ENCODE measurements at places on chromosomes 3 and 15. TPM values are rescaled to one million over a fixed set of nuclear protein-coding genes. Genes with fewer than 3 reads are reported as not detected.
A peak's percentile ranks its signal among the peaks of the same experiment; 100 is the strongest.

The MORC1 gene
- total RNA-seq = not detected

The ATP10A gene
- total RNA-seq = 58.9 TPM

The PIGB gene
- 23.7 TPM for total RNA-seq

The AMOTL2 gene
- not detected for total RNA-seq

The SEMA7A gene
- 16.1 TPM for total RNA-seq

The ZMYND10 gene
- total RNA-seq = 5.1 TPM

- DNase-seq = no peak
- H3K4me1 ChIP-seq = no peaks in the 10 kb centered on the region
- H3K36me3 ChIP-seq = no peaks in the 10 kb centered on the region
- H3K27me3 ChIP-seq = no peaks in the 10 kb centered on the region
Observed at GRCh38 chr15:57500979-57501576, 90.6 kb upstream of the MYZAP start.

GRCh38 chr3:188407158-188407880 is 253.4 kb downstream of the LPP start:
- peaks cover 21% of the 10 kb centered on the region for H3K4me1 ChIP-seq
- peaks cover 32% of the 10 kb centered on the region for H3K36me3 ChIP-seq
- H3K27ac ChIP-seq = no peak overlapping the region
- H3K27me3 ChIP-seq = no peaks in the 10 kb centered on the region
- DNase-seq = no peak

GRCh38 chr3:10474847-10475246 is 30.5 kb downstream of the ATP2B2 start:
- H3K27ac ChIP-seq = no peak overlapping the region
- no peak for DNase-seq
- H3K4me1 ChIP-seq = no peaks in the 10 kb centered on the region
- peaks cover 10% of the 10 kb centered on the region for H3K27me3 ChIP-seq
- H3K36me3 ChIP-seq = no peaks in the 10 kb centered on the region
- H3K4me3 ChIP-seq = no peak overlapping the region

DNA sequence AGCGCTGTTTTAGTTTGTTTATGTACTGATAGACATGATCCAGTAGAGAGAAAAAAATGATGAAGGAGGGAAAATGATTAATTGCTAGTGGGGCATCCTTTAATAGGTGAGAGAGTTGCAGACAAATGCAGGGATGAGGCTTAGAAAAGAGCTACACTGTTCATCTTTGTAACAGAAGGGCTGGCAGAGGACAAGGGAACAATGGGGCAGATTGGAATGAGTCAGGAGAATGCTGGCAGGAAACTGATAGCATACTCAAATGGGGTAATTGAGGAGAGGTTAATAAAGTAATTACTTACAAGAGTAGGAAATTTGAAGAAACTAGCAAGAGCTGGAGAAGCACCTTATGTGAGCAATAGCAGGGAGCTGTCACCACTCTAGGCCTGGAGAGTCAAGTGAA is 170.9 kb downstream of the OXSM start:
- no peak overlapping the region for H3K27ac ChIP-seq
- no peaks in the 10 kb centered on the region for H3K27me3 ChIP-seq
- no peak overlapping the region for H3K4me3 ChIP-seq
- H3K4me1 ChIP-seq = no peaks in the 10 kb centered on the region
- DNase-seq = no peak

- no peak overlapping the region for H3K4me3 ChIP-seq
- H3K36me3 ChIP-seq = no peaks in the 10 kb centered on the region
- DNase-seq = no peak
- H3K27ac ChIP-seq = no peak overlapping the region
- H3K4me1 ChIP-seq = no peaks in the 10 kb centered on the region
Observed at GRCh38 chr3:190972840-190973270, 110.4 kb upstream of the GMNC start.

DNA sequence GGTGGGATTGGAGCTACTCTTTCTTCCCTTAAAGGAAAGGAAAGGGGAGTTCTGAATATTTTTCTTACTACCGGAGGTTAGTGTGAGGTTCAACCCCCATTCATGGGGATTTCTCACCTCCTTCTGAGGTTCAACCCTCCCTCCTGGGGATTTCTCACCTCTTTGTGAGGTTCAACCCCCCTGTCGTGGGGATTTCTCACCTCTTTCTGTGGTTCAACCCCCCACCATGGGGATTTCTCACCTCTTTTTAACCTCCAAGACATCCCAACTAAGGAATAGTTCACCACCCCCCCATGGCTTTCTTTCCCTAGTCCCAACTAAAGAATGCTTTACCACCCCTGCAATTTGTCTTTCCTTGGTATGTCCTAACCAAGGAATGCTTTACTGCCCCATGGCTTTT is 520.3 kb downstream of the EDEM1 start:
- no peaks in the 10 kb centered on the region for H3K4me1 ChIP-seq
- H3K27ac ChIP-seq = no peak overlapping the region
- no peak for DNase-seq
- no peaks in the 10 kb centered on the region for H3K36me3 ChIP-seq

- DNase-seq = no peak
- H3K36me3 ChIP-seq = peaks cover 10% of the 10 kb centered on the region
- H3K4me1 ChIP-seq = peaks cover 26% of the 10 kb centered on the region
- H3K27ac ChIP-seq = no peak overlapping the region
Observed at GRCh38 chr3:45904931-45905330, 18.6 kb downstream of the CCR9 start.

DNA sequence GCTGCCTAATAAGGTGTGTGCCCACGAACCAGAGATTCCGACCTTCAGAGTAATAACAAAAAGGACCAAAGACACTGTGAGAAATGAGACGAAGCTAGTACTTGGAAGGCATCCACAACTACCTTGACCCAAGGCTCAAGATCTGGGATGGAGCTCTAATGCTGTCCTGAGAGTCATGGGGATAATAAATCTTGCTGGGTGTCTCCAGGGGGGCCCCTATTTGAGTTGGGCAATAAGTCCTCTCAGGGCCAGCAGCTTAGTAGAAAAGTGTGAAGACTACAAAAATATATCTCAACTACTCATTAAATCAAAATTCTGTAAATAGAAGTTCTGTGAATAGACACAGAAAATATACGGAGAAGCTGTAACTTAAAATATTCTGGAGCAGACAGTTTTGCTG is 2.9 kb upstream of the NDN start:
- no peaks in the 10 kb centered on the region for H3K27me3 ChIP-seq
- H3K4me3 ChIP-seq = no peak overlapping the region
- H3K27ac ChIP-seq = no peak overlapping the region
- no peaks in the 10 kb centered on the region for H3K36me3 ChIP-seq
- DNase-seq = no peak

GRCh38 chr3:52205727-52206372 is 7.9 kb downstream of the ALAS1 start:
- H3K4me1 ChIP-seq = peaks cover 42% of the 10 kb centered on the region
- H3K27me3 ChIP-seq = no peaks in the 10 kb centered on the region
- no peak overlapping the region for H3K27ac ChIP-seq
- no peak for DNase-seq
- peaks cover 90% of the 10 kb centered on the region for H3K36me3 ChIP-seq
- H3K4me3 ChIP-seq = no peak overlapping the region

- H3K4me3 ChIP-seq = no peak overlapping the region
- DNase-seq = no peak
- no peak overlapping the region for H3K27ac ChIP-seq
- H3K36me3 ChIP-seq = no peaks in the 10 kb centered on the region
Observed at GRCh38 chr3:76497636-76498035, 542.3 kb upstream of the ROBO2 start.

DNA sequence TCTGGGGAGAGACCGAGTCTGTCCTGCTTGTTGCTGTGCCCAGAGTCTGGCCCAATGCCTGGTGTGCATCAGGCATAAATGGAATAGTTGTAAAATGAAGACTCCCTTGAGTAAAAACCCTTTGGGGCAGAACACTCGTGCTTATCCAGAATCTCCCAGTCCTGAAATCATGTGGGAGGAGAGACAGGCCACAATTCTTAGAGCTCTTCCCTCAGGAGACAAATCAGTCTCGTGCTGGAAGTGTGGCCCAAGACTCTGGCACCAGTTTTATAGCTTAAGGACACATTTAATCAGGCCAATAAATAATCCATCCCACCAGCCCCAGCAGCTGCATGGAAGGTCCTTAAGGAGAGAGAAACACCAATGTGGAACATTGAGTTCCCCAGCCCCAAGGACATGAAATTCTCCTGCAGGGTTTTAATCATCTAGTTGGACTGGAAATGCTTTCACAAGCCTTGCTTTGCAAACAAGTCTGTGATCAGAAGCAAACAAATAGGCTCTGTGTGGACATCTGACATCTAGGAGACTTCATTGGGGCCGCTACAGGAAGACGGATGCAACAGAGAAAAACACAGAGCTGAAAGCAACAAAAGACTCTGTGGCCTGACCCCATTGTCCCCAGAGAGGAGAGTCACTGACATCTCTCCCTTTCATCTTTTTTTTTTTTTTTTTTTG is 70.4 kb downstream of the LSM3 start:
- H3K27me3 ChIP-seq = peaks cover 6% of the 10 kb centered on the region
- DNase-seq = no peak
- no peak overlapping the region for H3K4me3 ChIP-seq
- no peaks in the 10 kb centered on the region for H3K4me1 ChIP-seq
- H3K36me3 ChIP-seq = no peaks in the 10 kb centered on the region

GRCh38 chr15:39426552-39427532 is 154.0 kb upstream of the THBS1 start:
- peaks cover 24% of the 10 kb centered on the region for H3K27me3 ChIP-seq
- peaks cover 20% of the 10 kb centered on the region for H3K4me1 ChIP-seq
- H3K4me3 ChIP-seq = peak overlapping the region; percentile 23
- peak; percentile 89 for DNase-seq
- H3K27ac ChIP-seq = peak overlapping the region; percentile 40

DNA sequence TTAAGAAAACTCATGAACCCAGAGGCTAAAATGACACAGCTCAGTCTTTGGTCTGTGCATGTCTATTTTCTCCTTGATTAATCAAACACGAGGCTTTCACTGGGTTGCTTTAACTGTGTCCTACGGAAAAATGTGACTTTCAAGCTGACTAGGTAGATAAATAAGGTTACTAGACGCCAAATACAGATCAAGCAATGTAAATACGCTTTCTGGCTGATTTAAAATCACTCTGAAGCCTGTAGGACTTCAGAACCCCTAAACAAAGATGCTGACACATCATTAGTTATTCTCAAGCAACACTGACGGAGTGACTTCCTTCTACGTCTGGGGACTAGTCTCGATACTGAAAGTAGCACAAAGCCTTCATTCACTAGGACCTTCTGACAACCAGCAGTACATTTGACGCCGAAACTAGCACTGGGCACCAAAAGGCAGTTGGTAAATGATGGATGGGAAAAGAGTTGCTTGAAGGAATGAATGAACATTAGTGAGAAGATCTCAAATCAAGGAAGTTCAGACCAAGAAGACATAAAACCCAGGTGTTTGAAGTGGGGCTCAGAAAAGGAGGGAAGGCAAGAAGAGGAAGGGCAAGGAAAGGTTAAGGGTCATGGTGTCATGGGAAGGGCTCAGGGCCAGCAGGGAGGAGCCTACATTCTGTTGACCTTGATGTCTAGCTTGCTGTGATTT is 67.1 kb upstream of the CDV3 start:
- DNase-seq = peak; percentile 62
- no peaks in the 10 kb centered on the region for H3K36me3 ChIP-seq
- peak overlapping the region; percentile 52 for H3K4me3 ChIP-seq
- H3K27me3 ChIP-seq = no peaks in the 10 kb centered on the region

DNA sequence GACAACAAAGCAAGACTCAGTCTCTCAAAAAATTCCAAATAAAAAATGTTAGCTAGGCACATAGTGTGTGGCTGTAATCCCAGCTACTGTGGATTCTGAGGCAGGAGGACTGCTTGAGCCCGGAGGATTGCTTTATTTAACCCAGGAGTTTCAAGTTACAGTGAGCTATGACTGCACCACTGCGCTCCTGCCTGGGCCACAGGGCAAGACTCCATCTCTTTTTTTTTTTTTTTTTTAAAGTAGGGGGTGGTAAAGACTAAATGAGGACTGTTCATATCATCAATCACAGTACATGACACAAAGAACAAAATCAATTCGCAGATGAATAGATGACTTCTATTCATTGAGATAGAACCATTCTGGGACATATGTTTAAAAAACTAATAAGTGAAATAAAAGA is 48.1 kb downstream of the ACAP2 start:
- DNase-seq = no peak
- H3K4me1 ChIP-seq = no peaks in the 10 kb centered on the region
- peaks cover 7% of the 10 kb centered on the region for H3K36me3 ChIP-seq
- no peak overlapping the region for H3K27ac ChIP-seq
- no peaks in the 10 kb centered on the region for H3K27me3 ChIP-seq

DNA sequence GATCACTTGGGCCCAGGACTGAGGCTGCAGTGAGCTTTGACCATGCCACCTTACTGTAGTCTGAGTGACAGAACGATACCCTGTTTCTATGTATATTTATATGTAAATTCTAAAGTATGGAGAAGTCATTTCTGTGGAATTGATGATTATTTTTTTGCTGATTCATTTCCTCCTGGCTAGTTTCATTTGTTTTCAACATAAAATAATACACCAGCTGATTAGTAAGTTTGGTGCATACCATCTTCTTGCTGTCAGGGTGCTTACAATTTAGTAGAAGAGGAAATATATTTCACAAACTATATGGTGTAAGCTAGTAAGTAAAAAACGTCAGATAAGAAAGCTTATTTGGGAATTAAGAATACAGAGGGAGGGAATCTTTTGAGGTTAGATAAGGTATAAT is 36.0 kb downstream of the SLC25A26 start:
- H3K4me1 ChIP-seq = no peaks in the 10 kb centered on the region
- no peaks in the 10 kb centered on the region for H3K36me3 ChIP-seq
- H3K4me3 ChIP-seq = no peak overlapping the region
- no peak overlapping the region for H3K27ac ChIP-seq
- DNase-seq = no peak
- no peaks in the 10 kb centered on the region for H3K27me3 ChIP-seq

GRCh38 chr3:177473903-177474302 is 276.6 kb upstream of the TBL1XR1 start:
- H3K27ac ChIP-seq = no peak overlapping the region
- no peaks in the 10 kb centered on the region for H3K4me1 ChIP-seq
- no peak for DNase-seq
- H3K36me3 ChIP-seq = no peaks in the 10 kb centered on the region

DNA sequence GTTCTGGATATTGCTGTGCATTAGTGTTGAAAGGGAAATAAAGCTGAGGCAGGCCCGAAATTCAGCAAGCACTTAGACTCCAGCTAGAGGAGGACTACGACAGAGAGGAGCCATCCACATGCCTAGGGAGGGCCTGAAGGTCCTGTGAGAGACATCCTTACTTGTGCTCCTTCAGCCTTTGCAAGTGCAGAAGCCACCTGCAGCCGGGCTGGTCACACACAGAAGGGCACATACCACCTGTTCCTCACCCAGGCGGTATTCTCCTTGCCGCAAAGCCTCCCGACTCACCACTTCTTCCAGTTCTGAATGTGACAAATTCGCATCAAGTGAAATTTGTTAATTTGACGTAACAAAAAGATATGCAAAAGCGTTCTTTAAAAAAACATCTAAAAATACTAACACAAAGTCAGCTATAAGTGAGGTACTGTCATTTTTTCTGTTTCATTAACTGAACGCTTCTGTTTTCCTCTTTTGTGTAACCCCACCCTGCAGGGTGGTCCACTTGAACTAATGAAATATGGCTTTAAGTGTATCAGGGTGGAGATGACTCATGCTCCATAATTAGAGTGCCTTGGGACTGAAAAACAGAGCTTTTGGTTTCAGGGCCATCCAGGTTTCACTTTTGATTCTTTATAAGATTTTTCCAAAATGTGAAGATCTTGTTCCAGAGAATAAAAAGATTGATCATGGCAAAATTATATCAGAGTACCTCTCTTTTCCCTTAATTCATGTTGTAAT is 467.9 kb upstream of the ATP11B start:
- no peaks in the 10 kb centered on the region for H3K4me1 ChIP-seq
- no peaks in the 10 kb centered on the region for H3K36me3 ChIP-seq
- no peak overlapping the region for H3K27ac ChIP-seq

GRCh38 chr3:188584958-188585689 is 431.2 kb downstream of the LPP start:
- no peaks in the 10 kb centered on the region for H3K36me3 ChIP-seq
- H3K4me1 ChIP-seq = peaks cover 9% of the 10 kb centered on the region
- DNase-seq = no peak
- H3K4me3 ChIP-seq = no peak overlapping the region
- no peaks in the 10 kb centered on the region for H3K27me3 ChIP-seq
